B cell (primary cell): ENCODE measurements at places on chromosomes 7 and 10. TPM values are rescaled to one million over a fixed set of nuclear protein-coding genes. Genes with fewer than 3 reads are reported as not detected.

DNA sequence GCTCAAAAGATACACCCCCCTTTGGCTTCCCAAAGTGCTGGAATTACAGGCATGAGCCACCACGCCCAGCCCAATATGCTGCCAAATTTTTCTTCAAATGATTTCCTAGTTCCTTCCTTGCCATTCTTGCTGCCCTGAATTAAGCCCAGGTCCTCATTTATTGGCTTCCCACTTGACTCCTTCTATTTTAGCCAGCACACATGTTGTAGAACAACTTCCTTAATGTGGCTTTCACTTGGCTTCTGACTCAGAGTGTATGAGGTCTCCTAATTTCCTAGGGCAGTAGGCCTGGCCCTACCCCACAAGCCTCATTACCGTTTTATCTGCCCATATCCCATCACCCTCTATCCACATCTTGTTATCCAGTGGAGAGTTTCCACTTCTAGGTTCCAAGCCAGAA, 21.8 kb upstream of the HIPK2 start:
- no peaks in the 10 kb centered on the region for H3K4me1 ChIP-seq
- no peaks in the 10 kb centered on the region for H3K27me3 ChIP-seq
- H3K4me3 ChIP-seq = no peak overlapping the region
- H3K36me3 ChIP-seq = no peaks in the 10 kb centered on the region

- no peak overlapping the region for H3K27ac ChIP-seq
- H3K4me3 ChIP-seq = peak overlapping the region; percentile 26
- peaks cover 31% of the 10 kb centered on the region for H3K4me1 ChIP-seq
- H3K36me3 ChIP-seq = no peaks in the 10 kb centered on the region
- no peaks in the 10 kb centered on the region for H3K27me3 ChIP-seq
These were observed 70.9 kb upstream of the CCDC71L start for GRCh38 chr7:106731646-106732444.

The BMS1 gene
- polyA plus RNA-seq = 3.1 and 4.1 TPM in 2 replicates

- H3K4me1 ChIP-seq = no peaks in the 10 kb centered on the region
- no peak overlapping the region for H3K27ac ChIP-seq
- no peak overlapping the region for H3K4me3 ChIP-seq
- H3K36me3 ChIP-seq = no peaks in the 10 kb centered on the region
- H3K27me3 ChIP-seq = no peaks in the 10 kb centered on the region
- no peak for DNase-seq
These were observed 28.1 kb downstream of the HKDC1 start for GRCh38 chr10:69248117-69248730.

The C10orf143 gene
- 9.3 and 12.8 TPM in 2 replicates for polyA plus RNA-seq

The PAX2 gene
- polyA plus RNA-seq = 0.07 and 0.12 TPM in 2 replicates

DNA sequence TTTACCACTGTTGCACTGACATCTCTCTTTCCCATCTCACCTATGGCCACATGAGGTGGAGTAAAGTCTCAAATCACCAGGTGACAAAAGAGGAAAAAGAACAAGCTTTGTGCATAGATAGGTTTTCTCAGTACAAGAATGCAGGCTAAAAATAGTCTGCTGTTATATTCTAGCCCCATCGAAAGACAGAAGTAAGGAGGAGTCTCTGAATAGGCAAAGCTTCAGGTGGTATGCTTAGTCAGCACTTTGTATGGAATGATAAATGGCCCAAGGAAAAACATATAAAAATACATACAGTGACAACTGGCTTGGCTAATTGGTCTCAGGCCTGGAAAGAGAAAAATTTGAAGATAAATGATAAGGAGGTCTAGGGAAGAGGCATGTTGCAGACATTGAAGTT, 39.6 kb upstream of the KCND2 start:
- H3K27me3 ChIP-seq = no peaks in the 10 kb centered on the region
- no peak for DNase-seq
- H3K4me1 ChIP-seq = no peaks in the 10 kb centered on the region
- H3K27ac ChIP-seq = no peak overlapping the region
- H3K36me3 ChIP-seq = no peaks in the 10 kb centered on the region

The DENND2A gene
- polyA plus RNA-seq = 0.03 and 0.31 TPM in 2 replicates

The RADIL gene
- not detected in 2 replicates for polyA plus RNA-seq

- no peak overlapping the region for H3K4me3 ChIP-seq
- peaks cover 4% of the 10 kb centered on the region for H3K4me1 ChIP-seq
- no peak for DNase-seq
- H3K36me3 ChIP-seq = no peaks in the 10 kb centered on the region
These were observed 41.8 kb upstream of the HERPUD2 start for GRCh38 chr7:35736725-35737124.

GRCh38 chr10:70675496-70676161, 3.3 kb downstream of the ADAMTS14 start:
- H3K4me1 ChIP-seq = peaks cover 6% of the 10 kb centered on the region
- no peak for DNase-seq
- peaks cover 4% of the 10 kb centered on the region for H3K27me3 ChIP-seq

DNA sequence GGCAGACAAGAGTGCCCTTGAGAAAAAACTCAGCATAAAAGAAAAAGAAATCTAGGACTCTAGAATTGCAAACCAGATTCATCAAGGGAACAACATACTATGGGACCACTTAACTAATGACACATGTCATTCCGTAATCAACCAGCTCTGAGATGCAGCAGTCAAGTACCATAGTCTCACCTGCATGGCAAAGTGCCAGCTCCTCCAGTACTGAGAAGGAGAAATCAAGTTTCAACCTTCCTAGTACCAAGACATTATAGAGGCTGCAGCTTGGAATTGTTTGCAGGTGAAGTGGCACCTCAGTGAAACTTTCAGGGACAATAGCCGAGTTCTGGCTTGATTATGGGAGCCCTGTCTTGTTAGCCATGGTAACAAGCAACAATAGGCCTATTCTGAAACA, 11.5 kb downstream of the STEAP1 start:
- H3K36me3 ChIP-seq = no peaks in the 10 kb centered on the region
- no peaks in the 10 kb centered on the region for H3K27me3 ChIP-seq
- no peaks in the 10 kb centered on the region for H3K4me1 ChIP-seq
- H3K4me3 ChIP-seq = no peak overlapping the region

GRCh38 chr10:43174969-43175368, 36.7 kb downstream of the CSGALNACT2 start:
- DNase-seq = no peak
- no peak overlapping the region for H3K4me3 ChIP-seq
- no peaks in the 10 kb centered on the region for H3K27me3 ChIP-seq
- H3K27ac ChIP-seq = no peak overlapping the region

DNA sequence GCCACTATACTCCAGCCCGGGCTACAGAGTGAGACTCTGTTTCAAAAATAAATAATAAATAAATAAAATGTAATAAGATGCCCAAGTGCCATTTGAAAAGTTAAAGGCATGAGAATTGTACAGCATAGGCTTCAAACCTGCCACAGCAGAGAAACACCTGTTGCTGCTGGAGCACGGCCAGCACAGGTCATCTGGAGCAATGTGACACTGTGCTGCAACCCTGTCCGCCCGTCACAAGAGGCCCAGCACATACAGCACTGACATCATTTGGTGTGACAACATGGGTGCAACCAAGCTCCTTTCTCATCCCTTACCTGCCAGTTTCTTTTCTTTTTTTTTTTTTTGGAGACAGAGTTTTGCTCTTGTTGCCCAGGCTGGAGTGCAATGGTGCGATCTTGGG, 1.3 kb downstream of the RFC2 start:
- peaks cover 34% of the 10 kb centered on the region for H3K36me3 ChIP-seq
- no peaks in the 10 kb centered on the region for H3K27me3 ChIP-seq
- no peak overlapping the region for H3K4me3 ChIP-seq
- H3K27ac ChIP-seq = no peak overlapping the region

DNA sequence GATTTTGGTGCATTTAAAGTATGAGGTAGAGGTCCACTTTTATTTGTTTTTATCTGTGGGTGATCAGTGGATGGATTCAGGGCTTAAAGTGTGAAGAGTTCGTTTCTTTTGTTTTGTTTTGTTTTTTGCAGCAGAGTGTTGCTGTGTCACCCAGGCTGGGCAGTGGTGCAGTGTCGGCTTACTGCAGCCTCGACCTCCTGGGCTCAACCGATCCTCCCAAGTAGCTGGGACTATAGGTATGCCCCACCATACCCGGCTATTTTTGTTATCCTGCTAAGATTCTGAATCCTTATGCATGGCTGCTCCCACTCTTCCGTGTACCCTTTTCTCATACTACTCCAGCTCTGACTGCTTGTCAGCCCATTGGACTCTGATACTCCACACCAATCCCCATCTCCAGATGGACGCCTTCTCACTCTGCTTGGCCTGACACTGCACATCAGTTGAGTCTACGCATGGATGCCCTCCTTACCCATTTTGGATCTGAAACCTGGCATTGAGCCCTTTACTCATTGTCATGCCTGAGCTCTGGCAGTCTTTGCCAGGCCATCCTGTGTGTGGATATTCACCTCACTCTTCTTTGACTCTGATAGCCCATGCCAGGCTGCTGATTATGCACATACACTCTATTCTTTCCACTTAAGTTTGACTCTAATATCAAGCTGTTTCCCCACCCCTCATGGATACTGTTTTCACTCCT, 119.5 kb downstream of the CCSER2 start:
- H3K4me3 ChIP-seq = no peak overlapping the region
- H3K36me3 ChIP-seq = peaks cover 1% of the 10 kb centered on the region
- no peak for DNase-seq
- no peaks in the 10 kb centered on the region for H3K27me3 ChIP-seq
